ENCODE measurements at places on chromosomes 3 and 15.

DNA sequence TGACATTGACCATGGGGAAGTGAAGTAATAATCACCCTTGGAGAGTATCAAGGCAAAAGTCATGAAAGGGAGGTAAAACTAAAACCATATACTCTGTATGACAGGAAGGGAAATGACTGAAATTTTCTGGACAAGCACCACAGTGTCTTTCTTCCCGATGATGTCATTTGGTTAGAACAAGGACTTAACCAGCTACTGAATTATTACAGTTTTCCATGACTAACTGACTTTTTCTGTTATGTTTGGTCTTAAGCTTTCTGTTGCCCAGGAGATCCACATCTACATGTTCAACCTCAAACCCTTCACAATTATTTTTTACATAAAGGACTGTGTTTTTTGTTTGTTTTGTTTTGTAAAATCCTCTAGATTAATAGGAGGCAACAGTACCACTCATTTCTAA lies 191.9 kb upstream of the IL12A start:
- no peak for DNase-seq

- no peak for DNase-seq
These were observed 69.5 kb downstream of the TIPARP start for GRCh38 chr3:156743859-156744258.

GRCh38 chr3:34504366-34504765 lies 705.9 kb downstream of the PDCD6IP start:
- no peak for DNase-seq

GRCh38 chr3:111072031-111072921 lies 660 bp downstream of the NECTIN3 start:
- no peak for DNase-seq

DNA sequence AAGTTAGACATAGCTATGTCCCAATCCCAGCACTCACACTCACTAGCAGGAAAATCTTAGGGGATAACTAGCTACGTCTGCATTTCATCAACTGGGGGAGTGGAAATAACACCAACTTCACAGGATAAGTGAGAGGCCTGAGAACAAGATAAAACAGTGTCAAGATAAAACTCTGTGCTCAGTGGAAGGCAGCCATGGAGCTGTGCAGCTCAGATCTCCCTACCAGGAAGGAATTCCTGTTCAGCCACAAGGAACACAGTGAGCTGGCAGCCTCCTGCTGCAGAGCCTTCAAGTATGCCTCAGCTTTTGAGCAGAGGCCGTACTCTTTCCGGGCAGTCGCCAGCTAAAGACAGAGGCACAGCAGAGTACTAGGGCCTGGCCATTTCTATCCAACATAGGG lies 115.8 kb upstream of the TOPAZ1 start:
- no peak for DNase-seq

DNA sequence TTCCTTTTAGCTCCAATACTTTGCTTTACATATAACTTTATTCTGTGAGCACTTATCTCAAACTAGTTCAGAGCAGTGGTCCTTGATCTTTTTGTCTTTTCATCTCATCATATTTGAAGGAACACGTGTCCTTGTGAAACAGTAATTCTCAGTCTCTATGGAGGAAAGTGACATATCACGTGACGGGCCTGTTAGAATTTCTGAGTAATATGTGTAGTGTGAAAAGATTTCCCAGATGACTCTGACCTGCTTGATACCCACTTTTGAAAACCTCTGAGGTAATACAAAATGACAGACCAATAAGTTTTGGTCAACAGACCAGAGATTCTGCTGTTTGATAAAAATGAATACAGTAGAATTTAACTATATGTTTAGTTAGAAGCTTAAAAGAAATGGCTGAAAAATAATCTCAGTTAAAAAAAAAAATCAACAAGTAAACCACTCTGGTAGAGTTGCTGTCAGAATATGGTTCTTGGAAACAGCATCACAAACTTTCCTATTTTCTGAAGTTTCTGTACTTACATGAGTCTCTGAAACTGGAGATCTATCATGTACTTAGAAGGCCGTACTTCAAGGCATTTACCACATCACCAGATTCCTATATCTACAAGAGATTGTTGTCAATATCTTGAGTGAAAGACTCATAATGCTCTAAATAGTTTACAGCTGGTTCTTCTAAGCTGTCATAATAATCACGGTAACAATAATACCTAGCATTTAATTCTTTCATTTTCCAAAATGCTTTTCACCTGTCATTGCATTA lies 590.2 kb upstream of the TBL1XR1 start:
- DNase-seq = no peak

GRCh38 chr15:76576523-76577279 lies 240.1 kb downstream of the ISL2 start:
- no peak for DNase-seq
